ENCODE measurements at places on chromosomes 16 and 17. TPM values are rescaled to one million over a fixed set of nuclear protein-coding genes. Genes with fewer than 3 reads are reported as not detected.
A peak's percentile ranks its signal among the peaks of the same experiment; 100 is the strongest.

DNA sequence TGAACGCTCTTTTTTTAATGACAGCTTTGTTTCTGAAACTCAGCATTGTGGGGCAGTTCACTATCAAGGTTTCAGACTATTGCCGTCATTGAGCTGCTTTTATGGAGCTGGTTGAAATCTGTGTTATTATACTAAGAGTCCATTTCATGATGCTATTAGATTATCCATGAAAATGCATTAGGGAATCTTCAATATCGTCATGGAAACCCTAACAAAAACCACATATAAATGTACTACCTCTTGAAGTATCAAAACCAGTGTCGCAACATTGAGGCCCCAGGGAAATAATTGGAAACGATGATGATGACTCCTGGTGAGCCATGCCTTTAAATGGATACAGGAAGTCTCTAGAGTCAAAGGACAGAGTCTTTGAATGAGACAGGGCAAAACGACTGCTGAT is 231.6 kb upstream of the CPHXL start:
- H3K4me1 ChIP-seq, result no peaks in the 10 kb centered on the region
- DNase-seq, result no peak
- H3K27ac ChIP-seq, result no peak overlapping the region
- H3K36me3 ChIP-seq, result no peaks in the 10 kb centered on the region
- no peaks in the 10 kb centered on the region for H3K27me3 ChIP-seq

DNA sequence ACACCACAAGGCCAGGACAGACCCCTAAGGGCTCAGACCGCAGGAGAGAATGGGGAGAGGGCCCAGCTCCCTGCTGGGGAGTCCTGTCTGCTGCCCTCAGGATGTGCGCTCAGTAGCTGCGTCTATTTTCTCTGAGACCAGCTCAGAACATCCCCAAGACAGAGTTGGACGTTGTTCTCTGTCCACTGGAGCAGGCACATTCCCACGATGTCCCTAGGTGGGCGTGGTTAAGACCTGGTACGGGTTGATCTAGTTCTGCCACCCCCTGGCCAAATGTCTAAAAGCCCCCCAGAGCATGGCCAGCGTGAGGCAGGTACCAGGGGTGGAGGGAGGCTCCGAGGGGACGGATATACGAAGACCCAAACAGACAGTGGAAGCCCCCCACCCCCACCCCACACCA is 842 bp upstream of the CALB2 start:
- no peak overlapping the region for H3K27ac ChIP-seq
- H3K27me3 ChIP-seq, result peaks cover 20% of the 10 kb centered on the region
- DNase-seq, result no peak

DNA sequence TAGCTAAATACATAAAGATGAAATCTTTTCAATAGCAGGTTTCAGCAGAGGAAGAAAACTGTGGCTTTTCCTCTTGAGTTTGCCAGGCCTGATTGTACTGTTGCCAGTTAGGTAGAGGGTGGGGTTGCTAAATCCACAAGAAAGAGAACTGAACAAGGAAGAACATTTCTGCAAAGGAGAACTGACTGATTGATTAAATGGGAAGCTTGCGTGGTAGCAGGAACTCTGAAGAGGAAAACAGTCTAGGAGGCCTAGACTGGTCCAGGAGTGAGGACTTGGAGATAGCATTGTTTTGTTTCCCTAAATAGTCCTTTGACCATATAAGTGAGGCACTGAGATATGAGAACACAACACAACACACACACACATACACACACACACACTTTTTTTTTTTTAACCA is 18.8 kb downstream of the LRRC36 start:
- no peaks in the 10 kb centered on the region for H3K4me1 ChIP-seq
- H3K27ac ChIP-seq, result no peak overlapping the region
- no peaks in the 10 kb centered on the region for H3K27me3 ChIP-seq
- H3K4me3 ChIP-seq, result no peak overlapping the region
- no peaks in the 10 kb centered on the region for H3K36me3 ChIP-seq
- no peak for DNase-seq

GRCh38 chr16:10862438-10862837 is 14.6 kb upstream of the CIITA start:
- no peaks in the 10 kb centered on the region for H3K36me3 ChIP-seq
- peaks cover 35% of the 10 kb centered on the region for H3K27me3 ChIP-seq
- no peak overlapping the region for H3K4me3 ChIP-seq
- H3K4me1 ChIP-seq, result peaks cover 11% of the 10 kb centered on the region
- peak; percentile 49 for DNase-seq

DNA sequence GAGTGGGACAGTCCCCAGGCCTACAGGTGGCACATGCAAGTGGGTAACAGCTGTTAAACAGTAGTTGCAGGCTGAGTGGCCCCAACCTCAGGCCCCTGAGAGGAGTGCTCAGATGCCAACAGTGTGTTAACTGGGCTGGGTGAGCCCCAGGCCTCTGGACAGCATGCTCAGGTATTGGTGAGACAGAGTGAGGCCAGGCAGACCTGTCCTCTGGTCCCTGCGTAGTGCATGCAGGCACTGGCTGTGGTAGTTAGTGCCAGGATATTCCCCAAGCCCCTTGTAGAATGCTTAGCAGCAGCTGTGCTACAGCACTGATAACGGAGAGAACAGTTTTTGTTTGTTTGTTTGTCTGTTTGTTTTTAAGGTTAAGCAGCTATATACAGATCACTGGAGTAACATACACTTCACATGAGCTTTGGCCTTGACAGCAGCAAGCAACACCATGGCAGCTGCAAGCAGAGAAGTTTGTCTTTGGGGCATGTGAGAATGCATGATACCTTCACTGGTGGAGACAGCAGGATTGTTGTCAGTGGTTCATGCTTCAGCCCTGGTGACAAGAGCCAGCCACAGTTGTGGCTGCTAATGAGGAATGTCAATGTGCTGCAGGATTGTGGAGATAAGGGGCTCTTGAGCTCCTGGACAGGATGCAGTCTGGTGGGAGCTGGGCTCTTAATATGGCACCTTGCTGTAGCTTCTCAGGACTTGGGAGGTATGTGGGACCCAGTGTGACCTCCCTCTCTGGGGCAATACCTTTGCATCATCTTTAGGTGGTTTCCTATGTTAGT is 614.4 kb downstream of the CDH11 start:
- H3K36me3 ChIP-seq, result no peaks in the 10 kb centered on the region
- H3K4me1 ChIP-seq, result no peaks in the 10 kb centered on the region
- H3K27ac ChIP-seq, result no peak overlapping the region
- no peak overlapping the region for H3K4me3 ChIP-seq
- no peak for DNase-seq

The KCNH6 gene
- not detected for total RNA-seq

- peak overlapping the region; percentile 88 for H3K27ac ChIP-seq
- peaks cover 56% of the 10 kb centered on the region for H3K4me1 ChIP-seq
- H3K27me3 ChIP-seq, result no peaks in the 10 kb centered on the region
- DNase-seq, result peak; percentile 81
Measured at GRCh38 chr17:45123930-45124796, 8.2 kb downstream of the PLCD3 start.

DNA sequence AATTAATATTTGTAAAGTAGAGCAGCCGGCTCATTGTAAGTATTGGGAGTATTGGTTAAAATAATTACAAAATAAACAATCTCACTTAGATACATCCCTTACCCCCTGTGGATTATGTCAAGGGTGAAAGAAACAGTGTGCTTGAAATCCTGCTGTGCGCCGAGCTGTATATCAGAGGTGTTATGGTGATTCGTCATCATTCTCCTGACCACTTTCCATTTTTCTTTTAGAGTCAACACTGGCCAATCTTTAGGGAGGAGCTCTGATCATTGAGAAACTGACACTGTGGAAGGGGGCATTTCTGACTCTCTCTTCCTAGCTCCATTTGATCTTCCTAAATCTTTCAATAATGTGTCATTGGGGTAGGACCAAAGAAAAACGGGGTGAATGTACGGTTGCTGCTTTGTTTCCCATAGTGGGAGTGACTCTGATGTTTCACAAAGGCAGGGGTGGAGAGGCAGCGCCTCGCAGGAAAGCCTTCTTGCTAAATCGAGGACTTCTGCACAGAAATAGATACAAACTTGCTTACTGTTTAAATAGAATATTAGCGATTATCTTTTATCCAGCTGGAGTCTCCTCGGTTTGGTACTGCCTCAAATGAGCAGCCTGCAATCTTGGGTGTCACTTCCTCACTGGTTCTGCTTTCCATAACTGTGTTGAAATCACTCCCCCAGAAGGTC is 123.4 kb downstream of the PRKCB start:
- no peaks in the 10 kb centered on the region for H3K4me1 ChIP-seq
- no peak overlapping the region for H3K4me3 ChIP-seq
- H3K27ac ChIP-seq, result no peak overlapping the region
- no peaks in the 10 kb centered on the region for H3K27me3 ChIP-seq
- no peak for DNase-seq
- no peaks in the 10 kb centered on the region for H3K36me3 ChIP-seq

The PDP2 gene
- 12.3 TPM for total RNA-seq

The TEKT1 gene
- total RNA-seq, result not detected

DNA sequence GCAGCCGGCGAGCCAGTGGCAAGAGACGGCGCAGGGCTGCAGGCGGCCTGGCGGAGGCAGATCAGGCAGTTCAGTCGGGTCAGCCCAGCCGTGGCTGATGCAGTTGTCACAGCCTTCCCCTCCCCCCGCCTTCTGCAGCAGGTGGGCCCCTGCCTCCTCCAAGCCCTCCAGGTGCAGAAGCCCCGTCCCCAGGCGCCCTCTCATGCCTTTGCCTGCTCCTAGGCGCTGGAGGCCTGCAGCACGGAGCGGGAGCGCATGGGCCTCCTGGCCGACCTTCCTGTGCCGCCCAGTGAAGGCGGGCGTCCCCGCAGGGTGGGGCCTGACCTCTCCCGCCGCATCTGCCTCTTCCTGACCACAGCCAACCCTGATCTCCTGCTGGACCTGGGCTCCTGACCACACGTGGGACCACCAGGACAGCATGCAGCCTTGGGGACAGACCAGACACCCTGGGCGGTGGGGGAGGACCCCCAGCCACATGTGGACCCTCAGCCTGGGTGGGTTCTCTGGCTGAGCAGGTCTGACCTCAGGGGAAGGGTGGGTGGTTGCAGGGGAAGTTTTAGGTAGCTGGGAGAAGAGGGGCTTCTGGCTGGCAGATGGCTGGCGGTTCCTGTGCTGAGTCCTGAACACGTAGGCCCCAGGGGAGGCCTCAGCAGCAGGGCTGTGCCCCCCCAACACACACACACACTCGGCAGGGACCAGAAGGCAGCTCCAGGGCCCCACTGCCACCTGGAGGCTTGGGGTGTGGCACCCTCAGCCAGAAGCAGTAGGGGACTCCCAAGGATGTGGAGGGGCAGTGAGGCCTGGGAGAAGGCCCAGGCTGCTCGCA is 3.1 kb upstream of the MRPS34 start:
- H3K36me3 ChIP-seq, result peaks cover 7% of the 10 kb centered on the region
- peaks cover 18% of the 10 kb centered on the region for H3K4me1 ChIP-seq
- H3K27ac ChIP-seq, result peak overlapping the region; percentile 33

The KRT20 gene
- not detected for total RNA-seq

The TMIGD1 gene
- total RNA-seq, result not detected

GRCh38 chr16:23072084-23072599 is 77.1 kb downstream of the USP31 start:
- DNase-seq, result peak; percentile 80
- peaks cover 14% of the 10 kb centered on the region for H3K36me3 ChIP-seq
- H3K27ac ChIP-seq, result peak overlapping the region; percentile 91
- peak overlapping the region; percentile 80 for H3K4me3 ChIP-seq
- H3K4me1 ChIP-seq, result peaks cover 32% of the 10 kb centered on the region

The TBC1D3I gene
- 0.23 TPM for total RNA-seq

- no peaks in the 10 kb centered on the region for H3K36me3 ChIP-seq
- H3K27ac ChIP-seq, result no peak overlapping the region
- H3K4me1 ChIP-seq, result no peaks in the 10 kb centered on the region
- no peak overlapping the region for H3K4me3 ChIP-seq
Measured at GRCh38 chr16:55073830-55074229, 143.2 kb downstream of the IRX5 start.

GRCh38 chr16:12416136-12416787 is 387.4 kb downstream of the CPPED1 start:
- H3K27ac ChIP-seq, result no peak overlapping the region
- no peak overlapping the region for H3K4me3 ChIP-seq
- H3K36me3 ChIP-seq, result no peaks in the 10 kb centered on the region
- peaks cover 8% of the 10 kb centered on the region for H3K4me1 ChIP-seq
- H3K27me3 ChIP-seq, result peaks cover 2% of the 10 kb centered on the region

DNA sequence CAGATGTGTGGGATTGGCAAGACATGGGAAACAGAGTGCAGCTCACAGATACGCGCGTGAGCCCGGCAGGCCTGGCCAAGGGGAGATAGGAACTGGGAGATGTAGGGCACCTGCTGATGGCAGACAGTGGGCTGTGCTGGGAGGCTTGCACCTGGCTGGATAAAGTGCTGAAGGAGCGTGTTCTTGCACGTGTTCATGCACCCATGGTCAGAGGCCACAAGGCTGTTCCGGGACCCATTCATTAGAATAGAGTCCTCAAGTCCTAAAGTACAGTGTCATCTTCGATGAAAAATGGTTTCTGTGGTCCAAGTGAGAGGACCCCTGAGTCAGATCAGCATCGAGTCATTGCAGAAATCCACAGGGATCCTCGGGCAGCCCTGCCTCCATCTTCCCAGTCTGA is 236.4 kb downstream of the CCDC182 start:
- H3K36me3 ChIP-seq, result no peaks in the 10 kb centered on the region
- H3K27me3 ChIP-seq, result no peaks in the 10 kb centered on the region
- H3K4me1 ChIP-seq, result peaks cover 5% of the 10 kb centered on the region
- no peak for DNase-seq
- no peak overlapping the region for H3K4me3 ChIP-seq

DNA sequence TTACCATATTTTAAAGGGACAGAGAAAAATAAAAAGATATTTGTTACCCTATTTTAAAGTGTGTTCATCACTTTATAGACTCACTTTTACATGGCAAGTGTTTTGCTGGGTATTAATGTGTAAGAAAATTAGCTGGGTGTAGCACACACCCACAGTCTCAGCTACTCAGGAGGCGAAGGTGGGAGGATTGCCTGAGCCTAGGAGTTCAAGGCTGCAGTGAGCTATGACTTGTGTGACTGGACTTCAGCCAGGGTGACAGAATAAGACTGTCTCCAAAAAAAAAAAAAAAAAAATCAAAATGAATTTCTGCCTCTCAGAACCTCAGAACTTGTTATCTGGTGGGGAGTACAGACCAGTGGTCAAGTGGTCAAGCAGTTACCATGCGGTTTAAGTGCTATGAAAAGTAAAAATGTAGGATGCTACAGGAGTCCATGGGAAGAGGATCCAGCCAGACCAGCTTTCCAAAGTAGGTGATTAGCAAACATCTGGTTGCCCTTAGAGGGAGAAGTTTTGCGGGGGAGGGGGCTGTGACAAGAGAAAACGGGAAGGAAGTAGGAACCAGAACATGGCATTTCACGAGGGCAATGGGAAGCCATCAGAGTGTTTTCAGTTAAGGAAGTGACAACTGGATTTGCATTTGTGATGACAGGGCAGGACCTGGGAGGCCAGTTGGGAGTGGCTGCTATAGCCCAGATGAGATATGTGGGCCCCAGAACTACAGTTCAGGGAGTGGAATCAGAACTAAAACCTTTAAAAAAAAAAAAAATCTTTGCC is 13.9 kb downstream of the CNEP1R1 start:
- peaks cover 3% of the 10 kb centered on the region for H3K27me3 ChIP-seq
- H3K4me1 ChIP-seq, result peaks cover 11% of the 10 kb centered on the region
- no peak overlapping the region for H3K27ac ChIP-seq
- H3K4me3 ChIP-seq, result no peak overlapping the region
- peaks cover 5% of the 10 kb centered on the region for H3K36me3 ChIP-seq
- no peak for DNase-seq

- no peak overlapping the region for H3K4me3 ChIP-seq
- H3K27me3 ChIP-seq, result no peaks in the 10 kb centered on the region
Measured at GRCh38 chr16:13038591-13038990, 137.2 kb downstream of the SHISA9 start.

GRCh38 chr16:569445-570254 is at the start of gene PIGQ:
Gene PIGQ (plus strand): TSS chr16:569968. CDS start chr16:574075, 4,107 bp downstream.
- H3K27ac ChIP-seq, result peak within 1 kb of the TSS; percentile 79
- no peaks in the 10 kb centered on the region for H3K36me3 ChIP-seq
- peaks cover 23% of the 10 kb centered on the region for H3K4me1 ChIP-seq
- DNase-seq, result no peak

- peaks cover 2% of the 10 kb centered on the region for H3K27me3 ChIP-seq
- no peaks in the 10 kb centered on the region for H3K4me1 ChIP-seq
- no peaks in the 10 kb centered on the region for H3K36me3 ChIP-seq
Measured at GRCh38 chr16:83682116-83682867, 125.5 kb upstream of the HSBP1 start.

Measured in HFFc6 (cell line).